ENCODE measurements at places on chromosomes 3 and 15. TPM values are rescaled to one million over a fixed set of nuclear protein-coding genes. Genes with fewer than 3 reads are reported as not detected.

NT5DC2 gene
- 44.6 TPM for total RNA-seq

P2RY14 gene
- not detected for total RNA-seq

ALDH1A3 gene
- total RNA-seq, result 39.8 TPM

GYG1 gene
- 39.4 TPM for total RNA-seq

SSUH2 gene
- not detected for total RNA-seq

TLR9 gene
- not detected for total RNA-seq

LMAN1L gene
- not detected for total RNA-seq

CLDN16 gene
- 0.39 TPM for total RNA-seq

AP4E1 gene
- 7.0 TPM for total RNA-seq

AMOTL2 gene
- 127 TPM for total RNA-seq

RBP2 gene
- not detected for total RNA-seq

RTP3 gene
- total RNA-seq, result not detected

PLSCR2 gene
- total RNA-seq, result not detected

All from mammary microvascular endothelial cell (primary cell).